Retinal pigment epithelial cell (primary cell): ENCODE measurements at places on chromosomes 6 and 20.

- no peak for DNase-seq
These were observed 677.2 kb upstream of the SLC35B3 start for GRCh38 chr6:9112544-9112943.

DNA sequence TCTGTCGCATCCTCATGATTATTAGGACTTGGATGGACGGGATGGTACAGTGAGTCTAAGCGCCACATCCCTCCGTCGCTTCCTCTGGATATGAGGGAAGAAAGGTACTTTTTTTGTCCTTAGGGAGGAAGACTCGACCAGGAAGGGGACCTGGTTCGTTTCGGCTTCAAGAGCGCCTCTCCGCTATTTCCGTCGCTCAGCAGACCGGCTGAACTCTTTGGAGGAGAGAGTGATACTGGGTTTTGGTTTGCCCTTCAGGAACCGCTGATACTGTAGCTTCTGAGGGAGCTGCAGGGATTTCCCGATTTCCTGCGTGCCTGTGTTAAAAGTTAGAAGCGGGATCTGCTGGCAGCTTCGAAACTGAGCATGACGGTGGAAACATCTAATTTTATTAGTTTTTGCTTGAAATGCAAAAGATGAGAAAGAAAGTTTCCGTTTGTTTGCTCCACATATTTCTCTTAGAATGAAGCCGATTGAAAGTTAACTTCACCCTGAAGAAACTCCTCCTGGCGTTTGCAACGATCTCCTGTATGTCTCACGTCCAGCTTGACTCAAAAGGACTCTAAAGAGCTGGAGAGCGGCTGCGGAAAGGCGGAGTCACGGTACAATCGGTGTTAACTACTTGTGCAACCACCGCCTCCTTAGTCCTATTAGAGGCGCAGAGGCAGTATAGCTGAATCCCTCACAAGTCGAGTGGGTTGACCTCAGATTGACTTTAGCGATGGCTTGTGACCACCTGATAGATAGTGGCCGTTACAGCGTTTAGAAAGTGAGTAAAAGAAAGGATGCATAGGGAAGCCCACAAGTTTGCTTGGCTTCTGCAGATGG lies 129.4 kb downstream of the TRIM27 start:
- DNase-seq: no peak

DNA sequence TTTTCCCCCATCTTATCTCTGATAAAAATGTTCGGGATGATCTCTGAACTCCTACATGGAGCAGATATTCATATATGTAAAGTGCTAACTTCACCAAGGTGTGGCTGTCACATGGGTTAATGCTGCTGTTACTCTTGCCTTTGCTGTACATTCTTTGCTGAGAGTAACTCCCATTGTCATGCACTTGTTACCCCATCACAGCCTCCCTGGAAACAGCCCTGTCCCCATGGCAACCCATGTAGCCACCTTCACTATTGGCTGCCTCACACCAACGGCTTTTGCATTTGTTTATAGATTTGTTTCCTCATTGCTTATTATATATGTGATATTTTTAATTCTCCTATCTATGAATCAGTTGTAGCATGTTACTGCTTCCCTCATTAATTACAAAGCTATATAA lies 17.3 kb upstream of the IBTK start:
- no peak for DNase-seq

DNA sequence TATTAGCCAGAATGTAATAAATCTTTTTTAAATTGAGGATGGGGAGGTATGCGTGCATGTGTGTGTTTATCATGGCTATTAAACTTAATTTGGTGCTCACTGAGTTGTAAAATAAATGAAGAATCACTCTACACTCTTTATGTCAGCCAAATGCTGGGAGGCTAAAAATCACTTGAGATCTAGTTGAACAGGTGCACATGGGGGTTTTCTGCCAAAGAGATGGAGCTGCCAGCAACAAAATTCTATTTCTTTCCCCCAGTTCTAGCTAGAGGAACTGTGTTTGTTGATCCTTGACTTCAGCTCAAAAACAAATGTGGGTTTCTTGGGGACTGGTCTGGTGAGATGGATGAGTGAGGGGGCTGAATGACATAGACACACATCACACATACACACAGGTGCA lies 183.3 kb upstream of the BTBD3 start:
- DNase-seq: no peak

GRCh38 chr6:110951986-110952794 lies 6.3 kb upstream of the GTF3C6 start:
- no peak for DNase-seq

DNA sequence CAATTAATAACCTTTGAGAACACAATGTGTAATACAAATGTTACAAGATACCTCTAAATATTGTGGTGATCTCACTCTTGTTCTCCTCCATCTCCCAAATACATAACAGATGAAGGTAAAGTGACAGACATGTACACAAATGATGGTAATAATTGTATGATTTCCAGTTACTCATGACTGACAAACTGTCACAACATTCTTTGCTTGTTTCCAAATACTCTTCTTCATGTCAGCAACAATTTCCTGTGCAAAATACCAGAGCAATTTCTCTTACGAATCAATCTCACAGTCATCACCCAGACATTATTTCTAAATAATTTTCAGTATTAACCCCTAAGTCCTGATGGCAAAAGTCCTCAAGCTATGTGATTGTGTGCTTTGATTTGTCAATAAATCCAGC lies 92.9 kb downstream of the RPS12 start:
- DNase-seq: no peak

- DNase-seq: peak; percentile 46
These were observed 129.8 kb downstream of the PREX1 start for GRCh38 chr20:48697845-48698491.

- no peak for DNase-seq
These were observed 284.6 kb downstream of the CDC5L start for GRCh38 chr6:44672086-44672485.

GRCh38 chr6:55898342-55898741 lies 23.0 kb upstream of the BMP5 start:
- no peak for DNase-seq

GRCh38 chr6:165987483-165988301 lies 180.0 kb downstream of the TBXT start:
- peak; percentile 88 for DNase-seq

- DNase-seq: no peak
These were observed 290.0 kb upstream of the JAG1 start for GRCh38 chr20:10963717-10964266.

GRCh38 chr20:33811776-33812151 lies 616 bp downstream of the CHMP4B start:
- DNase-seq: no peak

- DNase-seq: no peak
These were observed 16.6 kb upstream of the TXLNB start for GRCh38 chr6:139308286-139308916.

GRCh38 chr6:146931214-146931613 lies 273.0 kb upstream of the STXBP5 start:
- no peak for DNase-seq

DNA sequence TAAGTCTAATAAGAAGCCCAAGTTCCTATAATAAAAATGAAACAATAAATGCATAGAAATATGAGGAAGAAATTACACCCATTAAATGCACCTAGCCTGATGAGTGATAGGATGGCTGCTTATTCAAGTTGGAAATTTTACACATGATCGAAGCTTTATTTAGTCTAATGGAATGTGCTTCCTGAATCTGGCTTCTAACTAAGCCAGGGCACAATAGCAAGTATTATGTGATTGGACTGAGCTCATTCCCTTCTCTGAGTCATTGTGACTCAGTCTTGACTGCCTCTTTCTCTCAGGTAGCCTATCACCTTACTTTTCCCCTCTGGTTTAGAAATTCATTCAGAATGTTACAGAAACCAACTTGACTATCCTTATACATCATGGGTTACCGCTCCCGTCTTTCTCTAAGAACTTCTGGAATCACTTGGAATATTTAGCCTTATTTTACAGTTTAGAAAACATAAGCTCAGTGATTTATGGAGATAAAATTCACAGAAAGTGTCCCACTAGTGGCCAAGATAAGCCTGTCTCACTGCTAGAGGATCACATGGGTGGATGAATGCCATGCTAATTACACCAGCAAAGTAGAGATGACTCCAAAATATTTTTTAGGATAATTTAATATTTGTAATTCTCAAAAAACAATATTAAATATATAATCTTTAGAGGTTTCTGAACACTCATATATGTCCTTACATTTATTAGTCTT lies 505.3 kb upstream of the JAG1 start:
- peak; percentile 89 for DNase-seq

DNA sequence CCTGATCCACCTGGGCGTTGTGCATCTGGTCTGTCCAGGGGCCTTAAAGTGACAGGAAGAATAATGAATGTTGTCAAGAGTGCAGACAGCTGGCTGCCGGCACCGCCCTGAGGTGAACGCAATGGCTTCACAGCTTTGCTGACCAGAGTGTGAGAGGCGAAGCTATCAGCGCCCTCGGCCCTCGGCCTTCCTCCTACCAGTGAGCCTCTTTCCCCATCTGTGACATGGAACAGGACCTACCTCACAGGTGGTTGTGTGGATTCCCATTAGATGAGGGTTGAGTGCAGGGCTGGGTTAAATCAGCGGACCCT lies 54.8 kb downstream of the CTCFL start:
- no peak for DNase-seq

DNA sequence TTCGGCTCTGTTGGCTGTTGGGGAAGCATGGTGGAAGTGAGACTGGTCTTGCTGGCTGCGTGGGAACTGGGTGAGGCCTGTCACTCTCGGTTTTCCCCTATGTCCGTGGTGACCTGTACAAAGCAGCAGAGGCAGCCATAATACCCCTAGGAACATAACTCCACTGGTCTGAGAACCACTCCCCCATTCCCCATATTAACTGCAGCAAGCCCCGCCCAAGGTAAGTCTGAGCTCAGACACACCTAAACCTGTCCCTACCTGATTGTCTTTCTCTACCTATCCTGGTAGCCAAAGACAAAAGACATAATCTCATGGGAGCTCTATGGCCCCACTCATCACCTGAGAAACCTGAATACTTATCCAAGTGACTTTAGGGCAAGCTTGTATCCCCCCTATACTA lies 156.3 kb upstream of the PHACTR1 start:
- DNase-seq: no peak
